ENCODE measurements at places on chromosomes 1 and 21.

DNA sequence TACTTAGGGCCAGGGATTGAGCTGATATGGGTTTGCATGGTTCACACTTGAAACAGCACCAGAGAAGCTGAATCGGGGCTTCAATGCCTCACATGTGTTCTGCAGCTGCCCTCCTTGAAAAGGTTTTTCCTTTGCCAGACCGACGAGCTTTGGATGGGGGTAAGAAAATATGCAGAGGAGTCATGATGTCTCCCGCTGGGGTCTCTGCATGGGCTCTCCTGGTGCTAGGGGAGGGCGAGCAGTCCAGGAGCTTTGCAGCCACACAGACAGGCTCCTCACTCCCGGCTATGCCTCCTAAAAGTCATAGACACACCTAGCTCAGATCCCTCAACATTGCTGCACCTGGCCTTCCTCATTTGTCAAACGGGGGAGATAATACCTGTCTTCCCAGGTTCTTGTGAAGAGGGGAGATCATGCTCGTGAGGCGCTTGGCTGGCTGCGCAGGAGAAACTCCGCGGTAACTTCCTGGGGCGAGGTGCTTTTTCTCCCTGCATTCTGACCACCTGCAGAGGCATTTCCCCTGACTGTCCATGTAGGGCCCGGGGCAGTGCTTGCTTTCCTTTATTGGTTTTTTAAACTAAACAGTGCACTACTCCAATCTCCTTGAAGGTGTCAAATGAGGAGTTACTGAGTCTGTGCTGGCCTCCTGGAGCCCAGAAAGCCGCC is 112.4 kb downstream of the PLXNA2 start:
- no peak for DNase-seq

GRCh38 chr1:97350241-97350640 is 570.6 kb downstream of the DPYD start:
- no peak for DNase-seq

- DNase-seq: no peak
These were observed 9.8 kb downstream of the ACOT11 start for GRCh38 chr1:54557671-54558355.

DNA sequence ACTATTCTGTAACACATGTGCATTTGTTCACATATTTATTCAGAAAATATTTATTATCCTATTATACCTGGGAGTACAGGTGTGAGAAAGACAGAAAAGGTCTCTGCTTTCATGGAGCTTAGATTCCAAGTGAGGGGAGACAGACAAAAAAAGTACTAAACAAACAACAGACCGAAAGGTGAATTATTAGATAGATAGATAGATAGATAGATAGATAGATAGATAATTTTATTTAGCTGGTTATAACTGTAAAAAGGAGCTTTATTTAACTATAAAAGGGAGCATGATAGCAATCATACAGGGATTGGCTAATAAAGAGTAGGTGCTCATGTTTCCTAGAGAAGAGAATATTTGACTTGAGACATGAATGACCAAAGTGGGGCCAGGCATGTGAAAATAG is 119.4 kb downstream of the TNFSF18 start:
- no peak for DNase-seq

DNA sequence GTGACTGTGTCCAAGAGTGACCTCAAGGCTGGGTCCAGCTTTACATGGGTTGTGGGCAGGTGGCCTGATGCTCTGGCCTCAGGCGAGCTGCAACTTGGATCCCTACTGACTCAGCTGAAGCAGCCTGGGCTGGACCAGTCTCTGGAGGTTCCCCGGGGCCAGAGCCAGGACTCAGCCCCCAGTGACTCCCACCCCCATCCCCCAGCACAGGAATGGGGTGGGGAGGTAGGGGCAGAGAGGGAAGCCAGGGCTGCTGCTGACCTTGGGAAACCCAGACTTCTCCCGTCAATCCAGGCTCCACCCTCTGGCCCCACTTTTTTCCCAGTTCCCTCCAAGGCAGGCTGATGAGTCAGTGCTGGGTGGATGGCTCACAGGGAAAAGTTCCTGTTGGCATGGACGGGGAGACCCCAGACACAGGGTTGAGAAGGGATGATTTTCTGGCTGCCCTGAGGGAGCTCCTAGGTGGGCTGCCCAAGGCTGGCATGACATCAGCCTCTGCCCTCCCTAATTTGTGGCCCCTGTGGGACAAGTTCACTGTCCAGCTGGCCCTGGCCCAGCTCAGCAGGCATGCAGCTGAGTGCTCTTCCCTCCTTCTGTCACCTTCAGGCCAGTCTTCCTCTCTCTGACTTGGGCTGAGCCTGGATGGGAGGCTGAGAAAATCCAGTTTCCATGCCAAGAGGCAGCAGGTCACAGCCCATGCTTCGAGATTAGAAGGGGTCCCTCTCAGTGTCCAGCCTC is 2.2 kb downstream of the ZC3H12A start:
- DNase-seq: no peak

- no peak for DNase-seq
These were observed 19.3 kb upstream of the METTL13 start for GRCh38 chr1:171762143-171762563.

- no peak for DNase-seq
These were observed 7.7 kb upstream of the ECE1 start for GRCh38 chr1:21297975-21298374.

DNA sequence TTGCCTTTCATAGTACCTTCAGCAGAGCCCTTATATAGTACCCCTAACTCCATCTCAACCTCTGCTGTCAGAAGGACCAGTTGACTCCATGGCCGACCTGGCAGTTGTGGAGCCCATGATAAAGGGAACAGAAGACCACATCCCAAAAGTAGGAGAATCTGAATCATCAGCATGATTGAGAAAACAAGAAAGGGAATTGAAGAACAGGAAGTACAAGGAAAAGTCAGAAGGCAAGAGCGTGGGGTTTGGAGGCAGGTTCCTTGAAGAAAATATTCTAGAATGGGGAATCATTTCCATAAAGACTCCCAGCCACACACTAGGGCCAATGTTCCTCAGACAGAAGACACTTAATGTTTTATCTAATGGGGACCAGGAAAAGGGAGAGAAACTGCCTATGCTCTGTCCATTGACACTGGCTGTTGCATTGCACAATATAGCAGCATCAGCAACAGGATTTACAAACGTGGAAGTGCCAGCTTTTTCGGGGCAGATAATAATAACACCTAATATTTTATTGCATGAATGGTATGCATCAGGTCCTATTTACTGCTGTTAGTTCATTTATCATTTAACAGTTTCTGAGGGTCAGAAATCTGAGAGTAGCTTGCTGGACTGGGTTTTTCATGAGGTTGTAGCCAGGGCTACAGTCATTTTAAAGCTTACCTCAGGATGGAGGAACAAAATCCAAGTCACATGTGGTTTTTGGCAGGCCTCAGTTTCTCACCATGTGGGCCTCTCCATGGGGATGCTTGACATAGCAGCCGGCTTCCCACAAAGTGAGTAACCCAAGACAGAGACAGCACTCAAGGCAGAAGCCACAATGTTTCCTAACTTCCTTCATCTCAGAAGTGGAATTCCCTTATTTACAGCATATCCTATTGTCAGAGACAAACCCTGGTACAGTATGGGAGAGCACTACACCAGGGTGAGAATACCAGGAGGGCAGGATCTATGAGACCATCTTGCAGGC is 483.4 kb downstream of the PLPP3 start:
- DNase-seq: no peak

DNA sequence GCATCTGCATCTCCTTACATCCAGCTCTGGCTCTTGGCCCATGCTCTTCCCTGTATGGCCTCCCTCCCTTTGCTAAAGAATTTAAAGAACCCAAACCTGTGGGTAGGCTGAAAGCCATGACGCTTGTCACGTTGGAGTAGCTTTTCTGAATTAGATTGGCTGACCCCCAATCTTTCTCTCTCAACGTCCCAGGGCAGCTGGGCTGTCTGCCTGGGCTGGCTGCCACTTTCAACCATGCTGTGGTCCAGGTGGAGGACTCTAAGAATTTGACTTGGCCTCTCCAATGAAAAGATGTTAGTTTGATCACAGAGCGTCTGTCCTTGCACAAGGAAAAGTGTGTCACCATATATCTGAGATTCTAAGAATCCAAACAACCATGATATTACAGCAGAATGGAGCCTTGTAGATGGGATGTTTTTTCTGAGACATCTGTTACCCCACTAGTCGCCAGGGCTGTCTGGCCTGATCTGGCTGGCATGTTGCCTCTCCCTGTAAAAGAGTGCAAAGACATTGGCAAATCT is 6.5 kb upstream of the IGSF3 start:
- no peak for DNase-seq

Measured in SHP77 (cell line).